ENCODE measurements at places on chromosomes 16 and 17.
A peak's percentile ranks its signal among the peaks of the same experiment; 100 is the strongest.

GRCh38 chr16:71472051-71472450, 10.0 kb upstream of the ZNF23 start:
- no peak for DNase-seq

GRCh38 chr16:27973678-27974077, 89.8 kb downstream of the GSG1L start:
- DNase-seq = no peak

DNA sequence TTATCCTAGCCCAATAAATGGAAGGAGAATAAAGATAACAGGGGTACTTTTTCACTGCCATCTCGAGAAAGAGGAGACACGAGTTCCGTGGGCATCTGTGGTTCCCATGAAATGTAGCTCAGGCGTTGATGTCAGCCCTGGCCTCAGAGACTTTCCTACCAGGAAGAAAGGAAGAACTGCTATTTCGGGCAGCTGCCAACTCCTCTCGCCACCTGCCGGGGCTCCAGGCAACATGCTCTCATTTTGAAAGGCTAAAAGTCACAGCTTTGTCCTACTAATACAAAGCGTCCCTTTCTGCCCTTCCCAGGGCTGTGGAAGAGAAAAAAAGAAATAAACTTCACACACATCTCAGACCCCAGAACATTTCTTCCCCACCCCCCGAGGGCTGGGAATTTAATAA, 65.8 kb downstream of the DHRS7C start:
- DNase-seq = no peak

DNA sequence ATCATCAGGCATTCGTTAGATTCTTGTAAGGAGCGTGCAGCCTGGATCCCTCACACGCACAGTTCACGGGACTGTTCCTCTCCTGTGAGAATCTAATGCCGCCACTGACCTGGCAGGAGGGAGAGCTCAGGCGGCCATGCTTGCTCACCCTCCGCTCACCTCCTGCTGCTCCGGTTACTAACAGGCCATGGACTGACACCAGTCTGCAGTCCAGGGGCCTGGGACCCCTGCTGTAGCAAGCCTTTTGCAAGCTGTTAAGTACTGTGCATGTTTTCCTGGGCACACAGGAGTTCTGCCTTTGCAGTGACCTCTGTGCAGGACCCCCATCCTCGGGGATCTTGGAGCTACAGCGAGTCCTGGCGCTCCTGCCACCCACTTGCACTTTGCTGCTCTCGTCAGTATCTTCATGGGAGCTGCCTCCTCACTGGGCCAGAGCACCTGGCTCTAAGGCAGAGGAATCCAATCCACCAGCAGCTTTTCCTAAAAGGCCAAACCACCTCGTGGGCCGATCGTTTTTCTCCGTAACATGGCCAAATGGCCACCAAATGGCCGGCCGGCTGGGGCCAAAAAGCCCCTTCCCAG, 230.6 kb downstream of the FOXL1 start:
- no peak for DNase-seq

DNA sequence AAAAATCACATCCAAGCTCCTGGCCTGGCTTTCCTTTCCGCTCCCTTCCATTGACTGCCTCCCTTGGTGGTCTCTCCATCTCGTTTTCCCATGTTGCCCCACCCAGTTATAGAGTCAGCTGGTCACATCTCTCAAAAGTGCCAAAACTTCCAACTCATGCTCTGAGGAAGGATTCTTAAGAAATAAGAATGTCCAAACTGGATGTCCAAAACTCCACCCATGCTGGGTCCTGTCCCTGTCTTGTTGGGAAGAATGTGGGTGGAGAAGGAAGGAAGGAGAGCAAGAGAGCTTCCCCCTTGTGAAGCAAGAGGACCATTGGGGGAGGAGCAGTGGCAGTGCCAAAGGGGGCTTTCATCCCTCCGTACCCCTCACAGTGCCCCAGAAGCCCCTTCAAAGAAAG, 44.6 kb upstream of the MAP3K14 start:
- DNase-seq = no peak

- no peak for DNase-seq
Measured at GRCh38 chr17:48928876-48929811, 15.5 kb downstream of the SNF8 start.

DNA sequence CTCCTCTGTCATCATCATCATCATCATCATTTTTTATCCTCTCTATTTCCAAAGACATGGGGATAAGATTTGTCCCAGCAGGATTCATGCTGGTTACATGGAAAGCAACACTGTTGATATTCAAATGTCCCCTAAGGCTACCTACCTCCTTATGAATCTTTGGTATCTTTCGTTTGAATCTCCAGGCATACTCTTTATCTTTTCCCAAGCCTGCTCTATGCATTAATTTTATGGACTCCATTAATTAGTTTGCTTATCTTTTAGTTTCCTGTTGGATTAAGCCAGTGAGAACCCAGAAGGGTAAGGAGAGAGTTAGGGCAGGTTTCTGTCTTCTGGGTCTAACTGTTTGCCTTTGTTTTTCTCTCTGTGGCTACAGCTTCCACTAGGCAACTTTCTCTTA, 129.6 kb upstream of the GOT2 start:
- no peak for DNase-seq

DNA sequence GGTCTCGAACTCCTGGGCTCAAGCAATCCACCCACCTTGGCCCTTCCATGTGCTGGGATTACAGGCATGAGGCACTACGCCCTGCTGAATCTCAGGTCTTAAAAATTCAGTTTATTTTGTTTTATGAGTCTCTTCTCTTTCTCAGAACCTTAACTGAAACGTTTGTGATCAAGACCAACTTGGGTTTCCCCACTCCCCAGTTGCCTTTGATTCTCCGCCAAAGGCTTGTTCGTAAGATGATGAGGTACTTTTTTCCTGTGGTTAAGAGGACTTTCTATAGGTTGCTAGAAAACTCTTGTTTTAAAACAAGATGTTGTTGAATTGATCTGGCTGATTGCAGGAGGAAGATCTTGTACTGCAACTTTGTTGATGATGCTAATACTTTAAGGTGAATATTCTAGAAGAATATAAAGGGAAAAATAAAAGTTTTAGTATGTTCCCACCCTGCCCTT, 11.7 kb downstream of the ABCC1 start:
- DNase-seq = peak; percentile 57

DNA sequence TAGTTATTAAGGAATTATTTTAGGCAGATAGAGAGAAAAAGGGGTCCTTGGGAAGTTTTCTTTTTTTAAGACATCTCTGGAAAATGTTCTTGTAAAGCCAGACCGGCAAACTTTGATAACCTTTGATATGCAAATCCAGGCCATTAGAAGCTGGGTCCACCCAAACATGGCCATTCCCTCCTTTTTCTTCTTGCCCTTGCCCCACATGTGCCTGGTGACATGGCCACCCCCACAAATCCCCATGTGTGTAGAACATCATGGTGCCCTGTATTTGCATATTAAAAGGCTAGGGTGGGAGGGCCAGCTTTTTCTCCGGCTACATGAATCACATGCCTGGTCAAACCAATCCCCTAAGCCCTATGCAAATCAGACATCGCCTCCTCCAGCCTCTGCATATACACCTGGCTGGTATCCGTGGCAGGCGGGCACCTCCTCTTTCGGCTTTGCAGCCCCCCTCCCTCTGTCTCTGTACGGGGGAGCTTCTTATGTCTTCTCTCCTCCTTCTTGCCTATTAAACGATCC, 43.9 kb upstream of the LYRM9 start:
- no peak for DNase-seq
